Nucleus accumbens (tissue), 56 donors: ENCODE measurements at places on chromosomes 2 and 18.

GRCh38 chr2:207167099-207167923 lies 1.6 kb upstream of the KLF7 start:
- DNase-seq: no peak

GRCh38 chr2:232859385-232859916 lies 10.6 kb upstream of the SNORC start:
- no peak for DNase-seq

DNA sequence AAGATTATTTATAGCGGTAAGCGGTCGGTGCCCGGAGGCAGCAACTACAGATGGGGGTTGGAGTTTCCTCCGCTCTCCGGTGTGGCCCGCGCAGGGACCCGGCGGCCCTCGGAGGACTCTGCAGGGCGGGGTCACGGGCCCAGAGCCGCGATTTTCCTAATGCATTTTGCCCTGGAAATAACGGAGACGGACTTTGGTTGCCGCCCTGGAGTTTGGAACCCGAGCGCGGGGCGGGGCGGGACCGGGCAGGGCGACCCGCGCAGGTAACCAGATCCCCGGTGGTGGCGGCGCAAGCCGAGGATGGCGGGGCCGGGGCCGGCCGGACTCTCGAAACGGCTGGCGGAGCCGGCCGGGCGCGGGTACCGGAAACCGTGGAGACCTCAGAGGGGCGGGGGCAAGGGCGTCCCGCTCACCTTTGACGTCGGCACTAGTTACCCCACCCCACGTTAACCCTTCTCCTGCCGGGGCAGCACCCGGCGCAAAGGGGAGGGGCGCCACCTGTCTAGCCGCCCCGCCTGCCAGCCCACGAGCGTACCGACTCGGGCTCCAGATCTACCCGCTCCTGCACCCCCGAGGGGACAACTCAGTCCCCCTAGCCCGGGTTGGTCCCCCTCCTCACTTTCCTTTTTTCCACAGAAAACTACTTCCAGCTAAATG lies 2.9 kb downstream of the CYP26B1 start:
- DNase-seq: no peak

DNA sequence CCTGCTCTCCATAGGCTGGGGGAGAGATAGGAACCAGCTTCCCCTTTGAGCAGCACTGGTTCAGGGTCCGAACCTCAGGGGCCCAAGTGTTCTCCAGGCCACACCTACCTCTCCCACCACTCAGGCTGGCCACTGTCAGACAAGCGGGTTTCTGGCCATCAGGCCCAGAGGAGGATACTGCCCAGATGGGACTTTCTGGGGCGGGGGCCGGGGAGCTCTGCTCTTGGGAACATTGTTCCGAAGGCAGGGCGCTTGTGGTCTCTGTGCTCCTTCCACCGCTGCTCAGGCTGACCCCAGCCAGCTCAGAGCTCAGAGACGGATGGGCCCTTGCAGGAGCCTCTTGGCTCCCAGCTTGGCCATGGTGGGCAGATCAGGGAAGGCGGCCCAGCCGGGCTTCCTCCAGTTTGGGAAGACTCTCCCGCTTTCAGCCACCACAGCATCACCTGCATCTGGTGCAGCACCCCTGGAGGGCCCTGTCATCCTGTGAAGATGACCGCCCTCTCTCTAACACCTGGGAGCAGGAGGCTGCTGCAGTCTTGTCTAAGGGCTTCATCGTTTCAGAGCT lies 5.2 kb upstream of the TRAF3IP1 start:
- DNase-seq: no peak

GRCh38 chr2:175168564-175168945 lies 552 bp upstream of the ATF2 start:
- no peak for DNase-seq

GRCh38 chr2:238094438-238095022 lies 5.6 kb upstream of the ESPNL start:
- DNase-seq: no peak

- DNase-seq: no peak
Measured at GRCh38 chr2:206408323-206409320, 34.7 kb upstream of the ADAM23 start.

GRCh38 chr2:20314562-20315501 lies 35.8 kb downstream of the PUM2 start:
- no peak for DNase-seq

DNA sequence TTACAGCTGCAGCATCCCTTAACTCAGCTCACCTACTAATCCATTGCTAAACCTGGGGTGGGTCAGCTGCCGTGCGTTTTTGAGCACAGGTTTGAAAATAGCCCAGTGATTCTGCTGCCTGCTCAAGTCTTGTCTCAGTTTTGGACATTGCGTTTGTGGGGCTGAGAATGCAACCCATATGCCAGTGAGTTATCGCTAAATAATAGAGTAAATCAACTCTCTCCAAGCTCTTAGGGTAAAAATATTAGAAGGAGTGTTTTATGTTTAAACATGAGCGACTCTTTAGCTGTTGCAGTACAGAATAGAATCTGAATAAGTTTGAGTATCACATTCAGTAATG lies 2.1 kb downstream of the TSHZ1 start:
- DNase-seq: no peak
